ENCODE measurements at places on chromosomes 16 and 17.

GRCh38 chr16:20676837-20677236 is 20.6 kb downstream of the ACSM1 start:
- no peak for DNase-seq

GRCh38 chr16:21219551-21219950 is 8.2 kb upstream of the ZP2 start:
- DNase-seq, result no peak

DNA sequence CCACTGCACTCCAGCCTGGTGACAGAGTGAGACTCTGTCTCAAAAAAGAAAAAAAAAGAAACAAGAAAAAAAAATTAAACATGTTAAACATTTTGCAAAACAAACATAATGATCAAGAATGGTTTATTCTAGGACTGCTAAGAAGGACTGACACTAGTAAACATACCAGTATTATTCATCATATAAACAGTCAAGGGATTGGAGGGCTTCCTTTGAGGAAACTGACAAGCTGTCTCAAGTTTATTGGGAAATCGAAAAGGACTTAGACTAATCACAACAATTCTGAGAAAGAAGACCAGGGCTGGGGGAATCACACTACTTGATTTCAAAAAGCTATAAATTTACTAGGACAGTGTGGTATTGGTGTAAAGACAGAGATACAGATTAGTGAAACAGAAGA is 75.5 kb downstream of the MYH10 start:
- DNase-seq, result no peak

GRCh38 chr16:78942625-78943245 is 657.8 kb downstream of the MAF start:
- DNase-seq, result no peak

- DNase-seq, result no peak
Measured at GRCh38 chr17:27207073-27207513, 86.8 kb upstream of the WSB1 start.

- peak; percentile 47 for DNase-seq
Measured at GRCh38 chr17:77455111-77455890, 314.5 kb downstream of the SEC14L1 start.

DNA sequence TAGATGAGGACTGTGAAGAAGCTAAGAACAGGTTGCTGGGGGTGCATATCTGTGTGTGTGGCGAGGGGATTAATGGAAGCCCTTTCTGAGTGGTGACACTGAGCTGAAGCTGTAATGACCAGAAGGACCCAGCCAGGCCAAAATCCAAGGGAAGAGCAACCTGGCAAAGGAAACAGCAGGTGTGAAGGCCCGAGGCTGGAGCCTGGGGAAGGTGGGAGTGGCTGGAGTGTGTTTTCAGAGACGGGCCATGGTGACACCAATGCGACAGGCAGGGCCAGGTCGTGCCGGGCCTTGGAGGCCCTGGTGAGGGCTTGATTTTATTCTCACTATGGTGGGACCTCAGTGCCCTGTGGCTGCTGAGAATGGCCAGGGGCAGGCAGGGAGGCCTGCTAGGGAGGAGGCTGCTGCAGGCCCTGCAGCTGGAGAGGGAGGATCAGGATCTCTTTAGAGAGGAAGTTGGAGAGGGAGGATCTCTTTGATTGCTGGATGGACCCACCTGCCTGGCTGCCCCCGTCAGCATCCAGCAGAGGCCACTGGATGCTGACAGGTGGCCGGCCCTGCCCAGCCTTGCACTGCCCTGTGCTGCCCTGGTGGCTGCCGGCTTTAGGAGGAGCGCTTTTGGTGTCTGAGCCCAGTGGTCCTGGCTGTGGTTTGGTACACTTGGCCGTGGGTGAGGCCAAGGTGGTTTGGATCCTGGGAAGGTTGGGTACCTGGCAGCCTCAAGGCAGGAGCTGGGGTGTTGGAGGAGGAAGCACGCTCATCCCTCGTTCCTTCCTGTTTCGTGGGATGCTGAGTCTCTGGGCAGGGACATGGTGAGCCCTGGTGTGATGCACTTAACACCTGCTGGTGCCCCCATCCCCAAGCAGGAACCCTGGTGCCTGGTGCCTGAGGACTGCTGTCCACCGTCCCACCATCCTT is 188.3 kb downstream of the SEC14L1 start:
- DNase-seq, result peak; percentile 29

GRCh38 chr17:71383091-71383490 is 737.7 kb upstream of the SOX9 start:
- DNase-seq, result no peak

DNA sequence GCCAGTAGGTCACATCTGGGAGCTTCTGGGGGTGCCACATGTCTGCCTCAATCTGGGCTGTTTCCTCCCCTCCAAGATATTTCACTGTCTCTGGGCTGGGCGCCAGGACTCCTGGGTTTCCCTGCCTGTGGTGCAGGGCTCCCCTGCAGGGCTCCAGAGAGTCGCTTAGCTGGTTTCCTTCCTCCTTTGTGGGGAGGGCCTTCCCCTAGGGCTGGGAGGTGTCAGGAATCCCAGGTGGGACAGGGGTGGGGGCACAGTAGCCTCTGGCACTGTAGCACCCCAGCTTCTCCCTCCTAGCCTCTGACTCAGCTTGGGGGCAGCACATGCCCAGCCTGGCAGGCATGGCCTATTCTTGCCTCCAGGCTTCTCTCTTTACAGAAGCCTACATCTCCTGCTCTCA is 2.6 kb downstream of the RARA start:
- no peak for DNase-seq

DNA sequence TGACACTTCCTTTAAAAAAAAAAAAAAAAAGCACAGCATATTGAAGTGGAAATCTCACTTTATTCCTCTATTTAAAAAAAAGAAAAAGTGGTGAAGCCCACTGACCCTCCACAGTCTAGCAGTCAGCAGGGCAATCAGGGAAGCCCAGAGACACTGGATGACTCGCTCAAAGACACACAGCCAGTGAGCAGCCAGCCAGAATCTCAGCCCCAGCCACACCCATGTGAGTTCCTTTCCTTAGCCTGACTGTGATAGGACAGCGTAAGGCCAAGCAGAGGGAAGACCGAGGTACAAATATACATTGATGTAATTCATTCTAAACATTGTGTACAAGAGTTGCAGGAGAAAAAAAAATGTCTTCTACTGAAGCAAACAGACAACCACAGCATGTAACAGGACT is 22.5 kb downstream of the XPO6 start:
- DNase-seq, result peak; percentile 17

- DNase-seq, result no peak
Measured at GRCh38 chr16:87621976-87622713, 19.8 kb downstream of the JPH3 start.

DNA sequence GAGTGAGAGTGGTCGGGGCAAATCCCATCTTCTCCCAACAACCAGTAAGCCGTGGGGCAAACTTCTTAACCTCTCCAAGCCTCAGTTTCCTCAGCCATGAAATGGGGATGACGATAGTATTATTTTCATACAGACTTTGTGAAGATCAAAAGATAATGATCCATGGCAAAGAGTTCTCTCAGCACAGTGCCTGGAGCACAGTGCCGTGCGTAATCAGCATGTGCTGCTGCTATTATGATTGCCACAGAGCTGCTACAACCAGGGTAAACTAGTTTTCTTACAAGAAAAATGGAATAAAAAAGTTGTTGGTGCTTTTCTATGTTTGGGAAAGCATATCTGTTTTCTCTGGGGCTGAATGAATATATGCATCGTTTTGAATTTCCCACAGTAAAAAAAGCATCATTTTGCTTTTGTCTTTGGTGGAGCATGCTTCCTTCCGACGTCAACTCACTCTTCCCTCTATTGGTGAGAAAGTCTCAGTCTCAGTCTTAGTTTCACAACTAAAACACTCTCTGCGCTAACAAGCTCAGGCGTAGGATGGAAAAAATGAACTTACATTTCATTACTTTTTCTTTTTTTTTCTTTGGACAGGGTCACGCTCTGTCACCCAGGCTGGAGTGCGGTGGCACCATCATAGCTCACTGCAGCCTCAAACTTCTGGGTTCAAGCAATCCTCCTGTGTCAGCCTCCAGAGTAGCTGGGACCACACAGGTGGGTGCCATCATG is 37.2 kb downstream of the CDK5R1 start:
- DNase-seq, result no peak
